ENCODE measurements at places on chromosomes 12 and 14.

DNA sequence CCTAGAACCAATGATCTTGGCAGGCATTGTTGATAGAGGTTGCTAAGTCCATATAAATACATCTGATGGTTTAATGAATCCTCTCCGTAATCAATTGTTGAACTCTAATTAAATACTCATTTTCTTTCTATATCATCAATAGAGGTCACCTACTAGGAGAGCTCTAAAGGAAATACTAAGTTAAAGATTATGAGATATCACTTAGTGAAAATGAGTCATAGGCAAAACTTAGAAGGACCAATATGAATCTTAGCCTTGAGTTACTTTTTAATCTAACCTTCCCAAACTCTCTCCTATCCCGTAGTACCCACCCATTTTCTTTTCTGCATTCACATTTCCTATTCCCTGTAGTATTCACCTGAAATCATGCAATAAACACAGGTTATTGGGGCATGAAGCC lies 50.2 kb downstream of the MBIP start:
- no peak for DNase-seq

GRCh38 chr14:32478050-32478449 lies 149.0 kb downstream of the AKAP6 start:
- no peak for DNase-seq

GRCh38 chr14:66696326-66696725 lies 188.4 kb downstream of the GPHN start:
- no peak for DNase-seq

GRCh38 chr12:56898938-56899337 lies 35.3 kb downstream of the SDR9C7 start:
- no peak for DNase-seq

- DNase-seq, result no peak
Measured at GRCh38 chr12:80235944-80236343, 136.6 kb downstream of the OTOGL start.

GRCh38 chr12:76866726-76867125 lies 12.1 kb downstream of the CSRP2 start:
- DNase-seq, result peak; percentile 45

DNA sequence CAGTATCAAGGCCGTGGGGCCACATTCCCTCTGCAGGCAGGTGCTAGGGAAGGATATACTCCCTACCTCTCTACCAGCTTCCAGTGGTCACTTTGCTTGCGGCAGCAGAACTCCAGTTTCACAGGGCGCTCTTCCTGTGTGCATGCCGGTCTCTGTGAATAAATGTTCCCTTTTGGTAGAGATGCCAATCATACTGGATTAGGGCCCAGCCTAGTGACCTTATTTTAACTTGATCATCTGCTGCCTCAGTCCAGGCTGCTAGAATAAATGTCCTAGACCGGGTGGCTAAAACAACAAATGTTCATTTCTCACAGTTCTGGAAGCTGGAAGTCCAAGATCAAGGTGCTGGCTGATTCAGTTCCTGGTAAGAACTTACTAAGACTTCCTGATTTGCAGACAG lies 198.8 kb upstream of the TMEM132C start:
- DNase-seq, result peak; percentile 29

DNA sequence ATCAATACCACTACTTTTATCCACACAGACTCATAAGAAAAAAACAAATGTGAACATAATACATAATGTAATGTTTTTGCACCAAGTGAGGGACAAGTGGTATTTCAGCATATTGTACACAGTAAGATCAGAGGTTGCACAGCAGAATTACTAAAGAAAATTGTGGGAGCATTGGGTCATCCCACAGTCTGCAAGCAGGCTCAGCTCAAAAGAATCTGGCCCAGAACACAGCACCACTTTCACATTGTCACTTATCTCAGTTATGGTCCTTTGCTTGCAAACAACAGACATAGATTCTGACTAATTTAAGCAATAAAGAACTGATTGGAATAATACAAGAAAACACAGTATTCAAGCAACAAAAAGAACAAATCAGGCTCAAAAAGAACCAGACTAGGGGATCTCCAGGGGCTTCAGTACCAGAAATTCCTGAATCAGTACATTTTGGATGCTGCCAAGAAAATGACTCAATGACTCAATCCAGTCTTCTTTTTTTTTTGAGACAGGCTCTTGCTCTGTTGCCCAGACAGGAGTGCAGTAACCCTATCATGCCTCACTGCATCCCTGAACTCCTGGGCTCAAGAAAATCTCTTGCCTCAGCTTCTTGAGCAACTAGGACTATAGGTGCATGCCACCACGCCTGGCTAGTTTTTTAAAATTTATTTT lies 42.9 kb upstream of the EEA1 start:
- no peak for DNase-seq

- DNase-seq, result no peak
Measured at GRCh38 chr12:120618954-120619615, 21.3 kb upstream of the CABP1 start.

DNA sequence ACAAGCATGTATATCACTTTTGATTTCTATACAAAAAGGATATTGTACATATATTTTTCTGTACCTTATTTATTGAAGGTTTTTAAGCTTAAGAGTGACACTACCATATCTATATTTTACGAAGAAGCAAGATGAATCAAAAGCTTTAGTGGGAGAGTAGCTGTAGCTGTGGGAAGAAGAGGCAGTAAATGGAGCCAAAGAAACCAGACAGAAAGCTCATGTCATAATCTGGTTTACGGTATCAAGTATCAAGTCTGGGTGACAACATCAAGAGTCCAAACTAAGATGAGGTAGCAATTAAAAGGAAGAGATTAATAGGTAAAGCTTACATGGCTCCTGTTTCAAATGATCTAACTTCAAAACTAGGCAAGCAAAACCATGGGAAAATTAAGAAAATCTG lies 54.8 kb downstream of the CEP83 start:
- no peak for DNase-seq

- peak; percentile 97 for DNase-seq
Measured at GRCh38 chr14:104078031-104078455, 7.5 kb upstream of the ASPG start.

- DNase-seq, result no peak
Measured at GRCh38 chr12:106919910-106920544, 35.7 kb upstream of the TMEM263 start.

DNA sequence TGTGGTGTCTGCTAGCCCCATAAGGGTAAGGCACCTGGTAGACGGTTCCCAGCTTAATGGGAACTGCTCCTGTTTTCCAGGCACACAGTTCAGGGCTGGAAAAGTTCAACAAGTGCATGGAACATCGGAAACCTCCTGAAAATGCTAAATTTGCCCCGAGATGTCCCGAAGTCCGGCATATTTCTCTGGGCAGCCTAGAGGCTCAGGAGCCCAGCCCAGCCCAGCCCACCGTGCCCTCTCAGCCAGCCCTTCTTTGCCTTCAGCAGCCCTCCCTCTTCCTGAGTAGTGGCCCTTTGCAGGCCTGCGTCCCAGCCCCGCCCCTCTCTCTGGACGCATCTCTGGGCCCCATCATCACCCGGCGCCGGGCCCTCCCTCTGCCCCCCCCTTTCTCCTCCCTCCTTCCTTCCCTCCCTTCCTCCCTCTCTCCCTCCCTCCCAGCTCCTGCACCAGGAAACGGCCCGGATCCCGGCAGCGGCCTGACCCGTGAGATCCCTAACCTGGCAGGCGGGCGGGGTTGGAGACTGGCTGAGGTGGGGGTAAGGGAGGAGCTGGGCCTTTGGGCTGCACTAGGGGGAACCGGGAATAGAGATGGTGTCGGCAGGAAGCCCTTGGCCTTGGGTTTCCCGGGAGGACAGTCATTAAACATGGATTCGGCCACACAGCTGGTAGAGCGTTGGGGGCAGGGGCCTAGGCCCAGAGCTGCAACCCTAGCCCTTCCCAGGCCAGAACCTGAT lies at the start of gene BCL2L2:
Gene BCL2L2, plus strand, starts transcription at position 422 of the 734 bp plus-strand sequence. CDS start 935 bp downstream, outside the sequence.
- peak; percentile 97 for DNase-seq

- DNase-seq, result no peak
Measured at GRCh38 chr12:58917699-58918468, 2.4 kb downstream of the LRIG3 start.

- DNase-seq, result peak; percentile 86
Measured at GRCh38 chr12:107320929-107321631, 227.7 kb upstream of the CRY1 start.

- peak; percentile 28 for DNase-seq
Measured at GRCh38 chr14:61090432-61091216, 109.6 kb downstream of the SLC38A6 start.

- DNase-seq, result no peak
Measured at GRCh38 chr14:82704218-82704617, 1170.6 kb upstream of the SEL1L start.

- no peak for DNase-seq
Measured at GRCh38 chr12:71484272-71484905, 44.8 kb downstream of the LGR5 start.

DNA sequence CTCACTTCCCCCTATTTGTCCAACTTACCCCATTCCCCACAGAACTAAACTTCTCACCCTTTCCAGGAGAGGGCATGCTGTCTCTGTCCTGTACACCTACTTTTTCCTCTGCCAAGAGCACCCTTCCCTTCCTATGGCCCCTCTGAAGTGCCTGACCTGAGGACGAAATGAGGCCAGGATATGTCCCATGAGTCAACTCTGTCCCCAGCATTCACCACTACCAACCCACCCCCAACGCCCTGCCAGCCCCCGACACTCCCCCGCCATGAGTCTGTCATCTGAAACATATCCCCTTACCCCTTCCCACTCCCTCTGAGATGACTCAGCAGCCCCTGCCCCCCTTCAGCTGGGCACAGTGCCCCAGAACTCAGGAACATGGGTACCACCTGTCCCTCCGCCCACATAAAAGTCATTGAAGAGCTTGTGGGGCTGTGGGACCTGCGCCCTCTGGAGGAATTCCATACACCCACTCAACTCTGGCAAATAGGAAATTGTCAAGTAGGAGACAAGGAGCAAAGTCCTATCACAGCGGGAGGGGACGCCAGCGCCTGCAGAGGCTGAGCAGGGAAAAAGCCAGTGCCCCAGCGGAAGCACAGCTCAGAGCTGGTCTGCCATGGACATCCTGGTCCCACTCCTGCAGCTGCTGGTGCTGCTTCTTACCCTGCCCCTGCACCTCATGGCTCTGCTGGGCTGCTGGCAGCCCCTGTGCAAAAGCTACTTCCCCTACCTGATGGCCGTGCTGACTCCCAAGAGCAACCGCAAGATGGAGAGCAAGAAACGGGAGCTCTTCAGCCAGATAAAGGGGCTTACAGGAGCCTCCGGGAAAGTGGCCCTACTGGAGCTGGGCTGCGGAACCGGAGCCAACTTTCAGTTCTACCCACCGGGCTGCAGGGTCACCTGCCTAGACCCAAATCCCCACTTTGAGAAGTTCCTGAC lies 26.3 kb downstream of the ITGA7 start:
- peak; percentile 99 for DNase-seq

DNA sequence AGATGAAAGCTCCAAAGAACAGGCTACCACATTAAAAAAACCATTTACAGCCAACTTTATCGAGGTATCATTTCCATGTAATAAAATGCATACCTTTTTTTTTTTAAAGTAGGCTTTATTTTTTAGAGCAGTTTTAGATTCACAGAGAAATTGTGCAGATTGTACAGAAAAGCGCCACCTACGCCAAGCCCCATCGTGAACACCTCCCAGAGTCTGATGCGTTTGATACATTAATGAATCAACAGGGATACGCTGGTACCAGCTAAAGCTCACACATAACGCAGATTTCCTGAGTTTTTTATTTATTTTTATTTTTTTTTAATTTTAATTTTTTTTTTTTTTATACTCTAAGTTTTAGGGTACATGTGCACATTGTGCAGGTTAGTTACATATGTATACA lies 129.9 kb downstream of the KIF26A start:
- DNase-seq, result no peak

GRCh38 chr14:89451229-89451628 lies 34.2 kb upstream of the FOXN3 start:
- no peak for DNase-seq

DNA sequence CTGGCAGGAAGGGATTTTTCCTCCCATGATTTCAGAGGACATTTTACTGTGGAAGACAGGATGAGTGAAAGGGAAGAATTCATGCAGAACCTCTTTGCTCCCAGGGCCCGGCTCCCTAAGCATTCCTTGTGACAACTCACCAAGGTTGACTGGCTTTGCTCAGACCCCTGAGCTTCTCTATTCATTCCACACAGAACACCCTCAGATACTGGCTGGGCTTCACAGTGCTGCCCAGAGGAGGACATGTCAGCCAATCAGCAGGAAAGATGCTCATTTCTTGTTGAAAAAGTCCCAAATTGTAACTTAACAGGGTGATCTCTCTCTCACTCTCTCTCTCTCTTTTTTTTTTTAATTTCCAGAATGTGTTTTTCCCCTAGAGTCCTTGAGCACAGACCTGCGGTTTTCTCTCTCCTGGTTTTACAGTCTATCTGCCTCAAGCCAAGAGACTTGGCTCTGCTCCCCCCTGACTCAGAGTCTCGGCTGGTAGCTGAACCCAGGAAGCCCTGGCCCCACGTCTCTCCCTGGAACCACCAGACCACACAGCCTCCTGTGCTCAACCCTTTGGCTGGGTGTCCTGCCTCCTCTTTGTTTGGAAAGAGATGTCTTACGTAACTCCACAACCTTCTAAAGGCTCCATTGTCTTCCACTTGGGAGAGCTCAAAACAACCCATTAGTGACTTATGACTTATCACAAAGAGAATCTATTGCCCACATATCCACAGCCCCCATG lies 43.9 kb downstream of the SSPN start:
- DNase-seq, result no peak

DNA sequence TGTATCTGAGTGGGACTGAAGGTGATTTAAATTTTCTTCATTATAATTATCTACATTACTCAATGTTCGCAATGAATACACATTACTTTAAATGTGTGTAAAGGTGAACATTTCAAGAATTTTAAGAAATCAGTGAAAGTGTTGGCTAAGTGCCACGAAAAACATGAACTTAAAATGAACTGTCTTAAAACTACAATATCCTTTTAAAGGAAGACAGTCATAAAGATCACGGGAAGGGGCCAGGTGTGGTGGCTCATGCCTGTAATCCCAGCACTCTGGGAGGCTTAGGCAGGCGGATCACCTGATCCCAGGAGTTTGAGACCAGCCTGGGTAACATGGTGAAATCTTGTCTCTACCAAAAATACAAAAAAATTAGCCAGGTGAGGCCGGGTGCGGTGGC lies 11.2 kb downstream of the MOK start:
- DNase-seq, result no peak

- no peak for DNase-seq
Measured at GRCh38 chr12:51127050-51127729, 43.8 kb upstream of the CSRNP2 start.

- no peak for DNase-seq
Measured at GRCh38 chr12:82182601-82183190, 175.5 kb downstream of the CCDC59 start.

DNA sequence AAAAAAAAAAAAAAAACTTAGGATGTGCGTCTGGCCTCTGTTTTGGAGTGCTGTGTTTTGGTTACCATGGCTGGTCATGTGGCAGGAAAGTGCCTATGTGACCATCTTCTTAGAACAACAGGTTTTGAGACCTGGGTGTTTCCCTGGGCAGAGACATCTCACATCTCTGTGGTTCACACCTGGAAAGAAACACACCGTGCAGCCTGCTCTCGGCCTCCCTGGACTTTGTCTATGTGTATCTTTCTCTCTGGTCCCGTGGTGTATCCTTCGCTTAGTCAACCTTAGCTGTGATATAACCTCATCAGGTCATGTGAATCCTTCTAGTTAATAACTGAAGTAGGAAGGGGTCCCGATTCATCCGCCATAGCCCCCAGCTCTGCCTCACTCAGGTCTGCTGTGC lies 22.6 kb downstream of the ACADS start:
- no peak for DNase-seq
